ENCODE measurements at places on chromosomes 6 and 20.

GRCh38 chr20:58645412-58645968 lies 5.6 kb upstream of the STX16 start:
- no peak for DNase-seq

GRCh38 chr6:2028457-2029038 lies 216.9 kb downstream of the GMDS start:
- no peak for DNase-seq

DNA sequence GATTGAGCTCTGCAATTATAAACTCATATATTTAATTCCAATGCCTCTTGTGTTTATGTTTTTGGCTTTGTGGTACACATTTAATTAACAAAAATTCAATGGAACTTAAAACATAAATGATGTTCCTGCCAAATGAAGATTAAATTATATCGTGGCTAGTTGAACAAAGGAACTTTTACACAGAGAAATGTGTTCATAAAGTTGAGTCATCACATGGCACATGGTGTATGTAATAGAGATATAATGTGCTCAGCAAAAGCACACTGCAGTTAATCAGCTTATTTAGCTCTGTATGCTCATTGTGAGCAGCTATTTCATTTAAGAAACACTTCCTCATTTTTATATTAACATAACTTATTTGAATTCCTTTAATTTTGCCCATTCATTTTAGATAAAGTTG lies 1295.6 kb upstream of the CITED2 start:
- no peak for DNase-seq

- DNase-seq, result no peak
These were observed 68.3 kb upstream of the TMEM244 start for GRCh38 chr6:129929433-129929832.

- no peak for DNase-seq
These were observed 22.7 kb downstream of the RCAN2 start for GRCh38 chr6:46468403-46469010.

GRCh38 chr6:26305641-26305969 lies 59.4 kb upstream of the BTN3A2 start:
- DNase-seq, result no peak

- no peak for DNase-seq
These were observed 26.4 kb downstream of the FOXP4 start for GRCh38 chr6:41572613-41573012.

GRCh38 chr6:118677193-118677592 lies 25.8 kb upstream of the CEP85L start:
- no peak for DNase-seq

- DNase-seq, result no peak
These were observed 107.9 kb upstream of the FLRT3 start for GRCh38 chr20:14445310-14445709.

DNA sequence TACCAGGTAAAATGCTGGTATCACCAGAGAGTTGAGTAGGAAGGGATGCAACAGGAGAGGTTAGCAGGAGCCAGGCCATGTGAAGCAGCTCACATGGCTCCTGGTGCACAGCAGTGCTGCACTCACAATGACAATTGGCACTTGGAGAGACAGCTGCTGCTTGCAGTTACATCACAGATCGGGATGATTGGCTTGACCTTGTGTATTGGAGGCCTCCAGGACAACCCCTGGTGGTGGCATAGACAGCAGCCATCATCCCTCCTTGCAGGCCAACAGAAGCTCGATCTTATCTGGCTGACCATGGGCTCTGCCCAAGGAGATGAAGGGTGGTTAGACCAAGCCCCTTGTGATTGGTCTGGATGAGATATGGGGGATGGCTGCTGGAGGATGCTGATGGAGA lies 73.0 kb downstream of the EYA2 start:
- no peak for DNase-seq

DNA sequence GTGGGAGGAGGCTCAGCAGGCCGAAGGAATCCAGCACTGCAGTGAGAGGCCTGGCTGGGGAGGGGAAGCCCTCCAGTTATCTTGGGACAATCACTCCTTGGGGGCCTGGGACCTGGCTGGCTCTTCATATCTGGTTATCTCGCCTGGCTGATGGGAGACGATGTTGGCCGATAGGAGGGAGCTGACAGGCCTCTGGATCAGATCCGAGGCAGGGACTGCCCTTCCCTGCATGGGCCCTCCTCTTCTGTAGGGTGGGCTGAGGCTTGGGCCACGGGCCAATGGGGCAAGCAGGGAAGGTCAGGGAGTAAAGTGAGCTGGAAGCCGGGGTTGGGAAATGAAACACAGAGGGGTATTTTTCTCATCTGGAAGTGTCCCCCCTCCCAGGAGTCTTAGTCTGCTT lies 25.2 kb downstream of the MANBAL start:
- DNase-seq, result no peak
